NCI-H460 (cell line): ENCODE measurements at places on chromosomes 1 and 21.

GRCh38 chr1:110533230-110533629 is 14.3 kb upstream of the KCNA10 start:
- DNase-seq, result no peak

DNA sequence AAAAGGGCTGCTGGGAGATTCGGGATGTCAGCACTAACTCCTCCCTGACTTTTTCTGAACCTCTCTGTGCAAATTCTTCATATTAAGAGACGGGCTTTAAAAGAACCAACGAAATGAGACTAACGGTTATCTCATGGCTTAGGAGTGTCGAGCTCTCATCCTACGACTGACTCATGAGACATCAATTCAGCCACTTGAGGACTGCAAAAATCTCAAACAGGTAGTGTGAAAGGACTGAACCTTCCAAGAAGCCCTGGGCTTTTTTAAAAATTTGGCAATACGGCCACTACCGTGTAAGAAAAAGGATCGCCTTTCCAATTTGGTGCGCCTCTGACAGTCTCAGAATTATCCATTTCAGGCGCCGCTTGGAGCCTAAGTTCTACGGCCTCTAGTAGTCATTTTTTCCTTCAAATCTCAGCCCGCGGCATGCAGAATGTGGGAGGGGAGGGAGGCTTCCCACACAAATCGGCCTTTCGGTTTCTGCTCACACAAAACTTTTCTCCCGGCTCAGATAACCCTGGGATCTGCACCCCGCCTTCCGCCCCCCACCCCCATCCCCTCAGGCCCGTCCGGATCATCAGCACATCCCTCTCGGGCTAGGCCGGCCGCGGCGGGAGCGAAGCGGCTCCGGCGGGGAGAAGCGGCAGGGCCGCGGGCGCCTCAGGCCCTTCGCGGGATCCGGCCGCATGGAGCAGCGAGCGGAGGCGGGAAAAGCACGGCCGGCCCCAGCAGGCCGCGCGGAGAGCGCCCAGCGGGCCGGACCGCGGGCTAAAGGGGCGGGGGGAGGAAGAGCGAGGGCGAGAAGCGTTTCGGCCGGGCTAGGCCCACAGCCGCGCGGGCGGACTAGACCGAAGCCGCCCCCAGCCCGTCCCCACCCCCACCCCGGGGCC is 618 bp downstream of the HNRNPR start:
- no peak for DNase-seq

- DNase-seq, result no peak
Measured at GRCh38 chr1:243316366-243316989, 60.6 kb downstream of the SDCCAG8 start.

DNA sequence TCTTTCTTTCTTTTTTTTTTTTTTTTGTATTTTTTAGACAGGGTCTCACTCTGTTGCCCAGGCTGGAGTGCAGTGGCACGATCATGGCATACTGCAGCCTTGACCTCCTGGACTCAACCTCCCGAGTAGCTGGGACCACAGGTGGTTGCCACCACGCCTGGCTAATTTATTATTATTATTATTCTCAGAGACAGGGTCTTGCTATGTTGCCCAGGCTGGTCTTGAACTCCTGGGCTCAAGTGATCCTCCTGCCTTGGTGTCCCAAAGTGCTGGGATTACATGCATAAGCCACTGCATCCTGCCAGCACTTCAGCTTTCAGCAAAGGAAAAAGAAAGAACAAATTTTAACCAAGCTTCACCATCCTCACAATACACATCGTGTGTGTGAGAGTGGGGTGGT is 97.9 kb upstream of the SERBP1 start:
- no peak for DNase-seq

GRCh38 chr1:165431079-165431478 is 13.8 kb downstream of the RXRG start:
- DNase-seq, result no peak

DNA sequence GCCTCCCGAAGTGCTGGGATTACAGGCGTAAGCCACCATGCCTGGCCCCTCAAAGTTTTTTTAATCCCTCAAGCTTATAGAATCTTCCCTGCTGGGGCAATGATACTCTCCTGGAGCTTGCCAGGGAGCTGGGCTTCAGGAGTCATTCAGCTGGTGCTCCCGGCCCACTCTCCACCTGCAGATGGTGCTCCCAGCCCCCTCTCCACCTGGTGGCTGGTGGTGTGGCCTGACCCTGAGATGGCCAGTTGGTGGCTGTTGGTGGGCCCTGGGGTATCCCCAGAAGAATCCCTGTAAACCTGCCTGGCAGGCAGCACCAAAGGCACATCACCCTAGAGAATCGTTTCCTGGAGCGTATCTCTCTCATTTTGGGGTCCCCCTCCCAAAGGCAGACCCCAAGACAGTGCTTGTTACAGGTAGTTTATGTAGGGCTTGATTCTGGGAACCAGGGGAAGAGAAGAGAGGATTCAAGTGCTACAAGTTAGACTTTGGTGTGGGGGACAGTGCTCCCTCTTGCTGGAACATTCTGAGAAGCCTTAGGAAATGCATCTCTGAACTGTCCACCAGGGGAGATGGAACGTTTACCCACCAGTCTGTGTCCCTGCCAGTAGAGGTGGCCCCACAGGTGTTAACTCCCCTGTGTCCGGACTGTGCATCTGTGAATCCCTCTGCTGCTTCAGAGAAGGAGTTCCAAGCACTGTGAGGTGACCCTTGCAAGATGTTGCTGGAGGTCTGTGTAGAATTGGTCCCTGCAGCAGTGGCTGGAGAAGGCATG is 29.1 kb upstream of the ACTL8 start:
- DNase-seq, result no peak

DNA sequence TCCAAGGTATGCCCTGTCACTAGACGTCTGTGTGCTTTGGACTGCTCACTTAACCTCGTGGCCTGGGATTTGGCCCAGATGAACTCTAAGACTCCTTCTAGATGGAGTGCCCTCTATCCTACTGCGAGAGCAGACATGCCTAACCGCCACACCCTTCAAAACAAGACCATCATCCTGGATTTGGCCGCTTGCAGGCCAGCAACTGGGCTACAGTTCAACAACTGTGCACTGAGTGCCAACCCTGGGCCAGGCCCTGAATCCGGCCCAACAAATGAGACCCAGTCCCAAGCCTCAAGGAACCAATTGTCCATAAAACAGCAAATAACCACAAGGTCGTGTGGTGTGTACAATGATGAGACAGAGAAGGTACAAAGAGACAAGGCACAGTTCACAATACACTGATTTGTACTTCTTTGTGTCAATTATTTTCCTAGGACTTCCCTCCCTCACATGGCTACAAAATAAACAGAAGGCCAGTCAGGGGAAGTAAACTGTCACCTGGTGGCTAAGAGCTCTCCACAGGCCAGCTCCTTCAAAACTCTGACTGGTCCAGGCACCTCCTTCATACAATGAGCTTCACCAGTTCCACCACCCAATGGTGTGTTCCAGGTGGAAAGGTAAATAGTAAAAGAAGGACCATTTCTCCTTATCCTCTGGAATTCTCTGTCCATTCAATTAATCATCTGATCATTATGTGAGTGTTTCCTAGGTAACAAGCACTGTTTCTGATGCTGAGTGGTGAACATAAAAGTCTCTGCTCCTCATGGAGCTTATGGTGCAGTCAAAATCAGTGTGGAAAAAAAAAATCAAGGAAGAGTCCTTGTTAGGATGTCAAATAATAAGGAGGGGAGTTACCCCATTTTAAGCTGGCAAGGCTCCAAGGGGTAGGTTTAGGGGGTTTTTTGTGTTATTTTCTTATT is 60.4 kb downstream of the CAPZB start:
- DNase-seq, result no peak

DNA sequence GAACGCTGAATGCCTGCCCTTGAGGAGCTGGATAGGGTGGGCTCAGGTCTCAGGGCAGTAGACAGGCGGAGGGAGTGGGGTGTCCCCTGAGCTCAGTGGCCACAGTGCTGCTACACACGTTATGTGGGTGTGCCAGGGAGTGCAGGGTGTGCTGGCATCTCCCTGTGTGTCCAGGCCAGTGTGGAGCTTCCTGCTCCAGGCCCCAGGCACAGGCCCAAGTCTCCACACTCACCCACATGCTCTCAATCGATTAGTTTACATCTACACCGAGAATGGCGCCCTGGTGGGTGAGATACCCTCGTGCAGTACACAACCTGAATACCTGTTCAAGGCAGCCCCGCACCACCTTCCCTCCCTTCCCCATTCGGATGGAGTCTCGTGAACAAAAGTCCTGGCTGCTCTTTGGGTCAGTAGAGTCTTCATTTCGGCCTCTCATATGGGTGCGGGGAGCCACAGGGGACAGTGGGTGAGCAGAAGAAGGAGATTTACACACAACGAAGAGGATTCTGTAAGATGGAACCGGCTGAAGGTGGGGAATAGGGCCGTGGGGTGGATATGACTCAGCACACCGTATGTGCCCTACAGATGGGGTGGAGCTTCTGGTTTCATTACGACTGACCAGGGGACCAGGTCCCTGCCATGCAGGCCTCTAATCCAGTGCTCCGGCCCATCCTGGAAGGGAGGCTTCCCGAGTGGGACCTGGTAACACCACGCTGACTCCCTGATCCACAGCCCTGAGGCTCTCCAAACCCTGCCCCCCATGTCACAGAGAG is 93.3 kb downstream of the SPSB1 start:
- no peak for DNase-seq

- DNase-seq, result no peak
Measured at GRCh38 chr1:65316233-65316632, 6.9 kb downstream of the DNAJC6 start.

DNA sequence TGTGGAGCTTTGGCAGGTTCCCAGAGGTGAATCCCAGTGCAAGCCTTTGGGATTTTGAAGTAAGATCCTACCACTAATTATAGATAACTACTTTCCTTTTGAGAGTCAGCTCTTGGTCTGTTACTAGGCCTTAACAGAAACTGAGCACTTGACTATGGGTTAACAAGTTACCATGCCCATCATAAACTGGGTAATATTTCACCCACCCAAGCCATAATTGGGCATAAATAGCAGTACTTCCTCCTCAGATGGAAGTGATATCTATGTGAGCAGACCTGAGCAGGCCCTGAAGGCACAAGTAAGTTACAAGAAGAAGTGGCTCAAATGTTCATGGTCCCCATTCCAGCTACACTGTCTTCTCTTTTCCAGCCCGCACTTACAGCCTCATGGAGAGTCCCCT is 475.9 kb downstream of the LRRIQ3 start:
- DNase-seq, result no peak

DNA sequence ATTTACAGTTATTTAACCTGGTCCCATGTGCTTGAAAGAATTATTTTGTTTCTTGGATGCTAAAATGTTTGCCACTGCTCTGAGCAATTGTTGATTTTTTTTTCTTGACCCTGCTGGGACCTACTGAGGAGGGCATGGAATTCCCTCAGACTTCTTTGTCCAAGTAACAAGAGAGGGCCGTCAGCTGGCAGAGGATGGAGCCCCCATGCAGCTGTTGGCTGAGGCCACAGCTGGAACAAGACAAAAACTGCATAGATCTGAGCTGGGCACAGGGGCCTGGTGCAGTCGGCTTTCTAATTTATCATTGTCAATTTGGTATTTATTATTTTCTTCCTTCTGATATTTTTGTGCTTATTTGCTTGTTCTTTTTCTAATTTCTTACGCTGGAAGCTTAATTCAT is 39.6 kb upstream of the ABCG1 start:
- no peak for DNase-seq

DNA sequence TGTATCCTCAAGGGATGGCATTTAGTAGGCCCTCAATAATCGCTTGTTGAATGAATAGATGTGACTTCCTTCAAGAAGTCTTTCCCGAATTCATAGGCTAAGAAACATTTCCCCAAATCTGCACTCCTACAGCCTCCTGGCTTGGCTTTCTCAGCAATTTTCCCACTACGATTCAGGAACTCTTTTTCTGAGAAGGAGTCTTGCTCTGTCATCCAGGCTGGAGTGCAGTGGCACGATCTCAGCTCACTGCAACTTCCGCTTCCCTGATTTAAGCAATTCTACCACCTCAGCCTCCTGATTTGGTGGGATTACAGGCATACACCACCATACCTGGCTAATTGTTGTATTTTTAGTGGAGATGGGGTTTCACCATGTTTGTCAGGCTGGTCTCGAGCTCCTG is 37.9 kb upstream of the IFFO2 start:
- DNase-seq, result no peak

GRCh38 chr1:60936591-60937342 is 145.6 kb upstream of the NFIA start:
- no peak for DNase-seq

GRCh38 chr1:203553496-203553895 is 59.5 kb downstream of the OPTC start:
- DNase-seq, result no peak

GRCh38 chr1:36606641-36607262 is 124.0 kb upstream of the CSF3R start:
- DNase-seq, result no peak

GRCh38 chr1:94883691-94884090 is 43.2 kb downstream of the CNN3 start:
- DNase-seq, result no peak

DNA sequence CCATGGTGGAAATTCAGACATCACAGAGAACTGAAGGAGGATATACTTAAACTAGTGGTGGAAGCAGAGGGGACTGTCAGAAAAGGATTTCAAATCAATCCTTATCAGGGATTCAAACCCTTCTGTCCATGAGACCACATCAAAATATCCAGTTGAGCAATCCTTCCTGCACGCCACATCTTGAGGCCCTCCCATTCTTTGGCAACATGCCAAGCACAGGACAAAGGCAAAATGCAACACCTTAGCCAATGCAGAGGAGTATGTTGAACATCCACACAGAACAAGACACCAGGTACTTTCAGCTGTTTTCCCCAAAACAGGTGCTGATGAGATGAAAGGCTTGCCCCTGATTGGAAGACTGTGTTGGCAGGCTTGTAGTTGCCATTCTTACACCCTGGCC is 81.8 kb upstream of the PLXNA2 start:
- DNase-seq, result no peak
